A673 (cell line): ENCODE measurements at places on chromosomes 12 and 14.

- no peak for DNase-seq
Observed at GRCh38 chr12:31867292-31867691, 91.9 kb upstream of the RESF1 start.

GRCh38 chr12:89180496-89180895 is 171.8 kb downstream of the DUSP6 start:
- no peak for DNase-seq

DNA sequence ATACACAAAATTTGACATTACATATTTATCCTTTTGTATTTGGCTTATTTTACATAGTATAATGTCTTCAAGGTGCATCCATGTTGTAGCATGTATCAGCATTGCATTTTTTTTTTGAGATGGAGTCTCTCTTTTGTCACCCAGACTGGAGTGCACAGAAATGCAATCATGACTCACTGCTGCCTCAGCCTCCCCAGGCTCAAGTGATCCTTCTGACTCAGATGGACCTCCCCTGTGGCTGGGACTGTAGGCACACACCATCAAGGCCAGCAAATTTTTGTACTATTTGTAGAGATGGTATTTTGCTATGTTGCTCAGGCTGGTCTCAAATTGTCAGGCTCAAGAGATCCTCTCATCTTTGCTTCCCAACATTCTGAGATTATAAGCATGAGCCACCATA is 214.4 kb upstream of the ALG10B start:
- no peak for DNase-seq

DNA sequence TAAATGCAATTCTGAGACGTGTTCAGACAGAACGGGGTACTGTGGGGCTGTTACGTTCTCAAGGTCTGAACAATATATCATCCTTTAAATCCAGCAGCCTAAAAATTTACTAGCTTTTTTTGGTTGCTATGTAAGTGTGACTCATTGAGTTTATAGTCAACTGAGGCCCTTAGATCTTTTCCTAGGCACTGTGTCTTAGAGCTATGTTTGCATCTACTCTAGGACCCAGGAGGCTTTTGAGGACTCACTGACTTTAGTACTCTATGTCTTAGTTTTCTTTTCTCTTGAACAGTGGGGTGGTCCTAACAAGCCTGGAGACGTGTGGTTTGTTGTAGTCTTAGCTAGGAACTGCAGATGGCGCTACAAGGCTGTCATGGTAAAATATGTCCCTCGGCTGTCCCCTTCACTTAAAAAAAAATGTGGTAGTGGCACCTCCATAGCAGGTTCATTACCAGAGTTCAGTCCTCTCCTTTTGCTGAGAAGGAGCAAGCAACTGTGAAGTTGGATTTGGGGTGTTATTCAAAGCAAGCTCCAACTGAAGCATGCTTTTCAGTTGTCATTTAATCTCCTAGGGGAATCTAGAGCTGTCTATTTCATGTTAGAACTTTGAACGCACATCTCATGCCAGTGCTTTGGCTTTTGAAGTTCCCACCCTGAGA is 8.7 kb upstream of the SPATS2 start:
- DNase-seq, result peak; percentile 89

GRCh38 chr12:64650762-64651161 is 40.5 kb downstream of the RASSF3 start:
- DNase-seq, result no peak

GRCh38 chr14:45185100-45185814 is 49.5 kb downstream of the FANCM start:
- DNase-seq, result no peak

DNA sequence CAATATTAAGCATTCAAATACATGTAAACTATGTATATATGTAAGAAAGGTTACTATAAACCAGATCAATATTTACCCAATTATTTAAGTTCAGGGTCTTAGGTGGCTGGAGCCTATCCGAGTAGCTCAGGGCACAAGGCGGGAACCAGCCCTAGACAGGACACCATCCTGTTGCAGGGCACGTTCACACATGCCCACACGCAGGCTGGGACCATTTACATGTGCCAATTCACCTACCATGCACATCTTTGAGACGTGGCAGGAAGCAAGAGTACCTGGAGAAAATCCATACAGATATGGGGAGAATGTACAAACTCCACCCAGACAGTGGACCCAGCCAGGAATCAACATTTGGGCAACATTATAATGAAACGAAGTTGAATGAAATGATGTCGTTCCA is 263.0 kb upstream of the E2F7 start:
- DNase-seq, result no peak

DNA sequence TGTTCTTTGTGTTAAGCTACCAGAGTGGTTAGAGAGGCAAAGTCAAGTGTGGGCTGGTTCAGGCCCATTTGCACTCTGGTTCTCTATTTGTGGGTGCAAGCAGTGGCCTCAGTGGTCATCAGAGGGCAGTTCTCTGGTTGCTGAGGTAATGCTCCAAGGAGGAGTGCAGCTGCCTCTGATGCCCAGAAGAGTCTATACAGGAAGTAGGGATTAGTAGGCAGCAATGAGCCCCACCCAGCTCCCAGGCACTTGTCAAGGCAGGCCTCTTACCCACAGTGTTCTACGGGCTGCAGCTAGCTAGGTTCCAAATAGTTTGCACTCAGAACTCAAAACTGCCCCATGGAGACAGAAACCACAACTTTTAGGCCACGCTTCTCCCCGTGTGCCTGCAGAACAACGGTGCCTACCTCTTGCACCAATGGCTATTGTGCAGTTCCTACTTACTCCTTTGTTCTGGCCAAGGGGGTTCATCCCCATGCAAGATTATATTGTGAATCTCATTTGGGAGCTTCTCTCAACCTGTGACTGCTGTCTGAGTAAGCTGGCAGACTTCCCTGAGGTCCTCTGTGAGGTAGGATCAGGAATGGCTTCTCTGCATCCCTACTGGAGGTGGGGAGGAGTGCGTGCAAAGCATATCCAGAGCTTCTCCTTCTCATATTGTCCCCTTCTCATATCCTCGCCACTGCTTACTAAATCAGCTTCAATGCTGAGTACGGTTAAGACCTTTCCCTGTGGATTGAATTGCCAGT is 410.3 kb upstream of the LMO3 start:
- no peak for DNase-seq

- no peak for DNase-seq
Observed at GRCh38 chr14:105324871-105325270, 10.3 kb downstream of the PACS2 start.

- DNase-seq, result no peak
Observed at GRCh38 chr14:70711451-70711850, 69.7 kb downstream of the TTC9 start.

GRCh38 chr14:101476916-101477553 is 84.3 kb upstream of the DIO3 start:
- peak; percentile 10 for DNase-seq

GRCh38 chr12:13536219-13536910 is 339.8 kb downstream of the EMP1 start:
- DNase-seq, result no peak

- no peak for DNase-seq
Observed at GRCh38 chr14:22922294-22922693, 3.3 kb upstream of the RBM23 start.

DNA sequence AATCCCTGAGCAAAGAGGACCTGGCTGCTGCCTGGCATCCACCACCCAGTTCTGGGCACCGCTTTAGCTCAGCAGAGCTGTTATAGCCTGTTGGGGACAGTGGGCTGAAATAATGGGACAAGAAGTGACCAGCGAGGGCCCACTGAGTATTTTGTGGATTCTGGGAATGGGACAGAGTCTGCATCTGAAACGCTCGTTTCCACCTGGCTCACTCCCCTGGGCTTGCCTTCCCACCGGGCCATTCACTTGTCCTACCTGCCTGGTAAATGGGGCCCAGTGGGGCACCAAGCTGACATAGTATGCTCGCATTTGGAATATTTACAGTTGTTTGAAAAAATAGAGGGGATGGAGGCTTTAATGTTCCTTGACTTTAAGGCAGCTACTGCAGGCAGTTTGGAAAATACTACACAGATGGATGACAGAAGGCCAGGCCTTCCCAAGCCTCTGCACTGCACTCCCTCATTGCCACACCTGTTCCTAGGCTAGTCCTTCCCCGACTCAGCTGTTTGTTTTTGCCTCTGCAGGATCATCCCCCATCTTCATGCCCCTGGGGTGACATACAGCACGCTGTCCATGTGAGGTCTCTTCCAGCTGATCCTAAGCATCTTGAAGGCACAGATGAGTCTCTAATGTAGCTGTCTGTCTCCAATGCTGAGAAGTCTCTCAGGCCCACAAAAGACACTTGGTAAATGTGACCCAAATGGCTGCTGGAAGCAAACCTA is 61.3 kb upstream of the DICER1 start:
- DNase-seq, result no peak

DNA sequence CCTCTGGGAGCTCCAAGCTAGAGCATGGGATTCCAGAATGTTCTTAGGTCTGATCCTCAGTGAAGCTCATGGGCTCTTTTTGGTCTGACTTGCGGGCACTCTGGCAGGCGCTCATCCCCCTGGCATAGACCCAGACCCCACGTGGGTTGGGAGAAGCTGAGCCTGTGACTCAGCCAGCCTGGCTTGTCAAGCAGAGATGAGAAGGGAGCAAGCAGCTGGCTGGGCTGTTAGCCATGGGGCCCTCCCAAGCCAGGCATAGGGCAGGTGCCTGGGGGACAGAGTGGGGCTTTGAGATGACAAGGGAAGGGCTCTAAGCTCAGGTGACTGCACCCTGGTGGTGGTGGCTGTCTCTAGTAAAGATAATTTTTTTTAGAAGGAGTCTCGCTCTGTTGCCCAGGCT is 80.3 kb upstream of the NOS1 start:
- peak; percentile 39 for DNase-seq

GRCh38 chr12:122929148-122929538 is 33.2 kb upstream of the VPS37B start:
- no peak for DNase-seq

- no peak for DNase-seq
Observed at GRCh38 chr12:27272373-27273028, 28.4 kb downstream of the STK38L start.

GRCh38 chr12:14272956-14273912 is 92.2 kb upstream of the ATF7IP start:
- peak; percentile 58 for DNase-seq

GRCh38 chr14:52380294-52380693 is 66.2 kb downstream of the PTGER2 start:
- DNase-seq, result no peak

GRCh38 chr14:68312884-68313610 is 479.8 kb downstream of the ZFP36L1 start:
- no peak for DNase-seq

DNA sequence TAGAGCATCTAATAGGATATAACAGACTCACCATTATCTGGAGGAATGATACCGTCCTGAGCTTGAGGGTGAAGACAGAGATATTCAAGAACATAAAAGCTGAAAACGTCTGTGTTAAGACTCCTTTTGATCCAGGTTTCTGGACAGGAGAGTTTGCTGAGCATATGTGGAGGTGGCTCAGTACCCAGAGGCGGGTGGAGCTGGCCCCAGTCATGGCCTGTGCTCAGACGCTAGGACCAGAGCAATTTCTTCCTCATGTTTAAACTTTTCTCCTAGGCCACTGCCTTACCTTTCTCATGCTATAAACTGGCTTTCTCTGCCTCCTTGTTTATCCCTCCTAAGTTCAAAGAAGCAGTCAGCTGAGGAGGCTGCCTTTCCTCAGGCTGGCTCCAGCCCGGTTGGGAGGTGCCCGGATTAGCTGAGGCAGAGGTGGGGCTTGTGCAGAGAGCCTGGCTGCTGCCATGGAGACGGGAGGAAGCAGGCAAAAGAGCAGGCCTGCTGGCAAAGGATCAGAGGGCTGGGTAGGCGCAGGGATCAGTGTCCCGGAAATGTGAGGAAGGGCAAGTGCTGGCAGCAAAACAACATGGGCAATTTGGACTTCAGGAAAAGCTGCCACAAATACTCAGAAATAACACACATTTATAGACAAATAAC is 13.7 kb downstream of the COA8 start:
- peak; percentile 93 for DNase-seq

DNA sequence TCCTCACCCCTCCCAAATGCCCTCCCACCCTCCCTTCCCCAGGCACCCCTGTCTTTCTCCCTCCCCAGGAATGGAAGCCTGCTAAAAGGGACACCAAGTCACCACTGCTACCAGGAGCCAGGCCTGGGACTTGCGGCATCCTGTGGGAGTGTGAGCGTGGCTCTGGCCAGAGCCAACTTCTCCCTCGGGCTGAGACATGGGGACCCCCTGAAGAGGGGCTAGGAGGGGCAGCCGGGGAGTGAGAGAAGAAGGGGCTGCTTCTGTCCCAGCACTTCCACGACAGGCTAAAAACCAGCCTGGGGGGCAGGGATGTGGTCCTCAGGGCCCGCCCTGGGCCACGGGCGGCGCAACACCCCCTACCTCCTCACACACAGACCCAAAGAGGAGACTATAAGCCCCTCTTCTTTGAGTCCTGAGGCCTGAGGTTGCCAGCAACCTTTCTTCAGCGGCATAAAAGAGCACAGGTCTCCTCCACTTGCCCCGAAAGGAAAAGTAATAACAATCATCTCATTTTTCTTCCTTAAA is 278.9 kb downstream of the DPF3 start:
- no peak for DNase-seq

DNA sequence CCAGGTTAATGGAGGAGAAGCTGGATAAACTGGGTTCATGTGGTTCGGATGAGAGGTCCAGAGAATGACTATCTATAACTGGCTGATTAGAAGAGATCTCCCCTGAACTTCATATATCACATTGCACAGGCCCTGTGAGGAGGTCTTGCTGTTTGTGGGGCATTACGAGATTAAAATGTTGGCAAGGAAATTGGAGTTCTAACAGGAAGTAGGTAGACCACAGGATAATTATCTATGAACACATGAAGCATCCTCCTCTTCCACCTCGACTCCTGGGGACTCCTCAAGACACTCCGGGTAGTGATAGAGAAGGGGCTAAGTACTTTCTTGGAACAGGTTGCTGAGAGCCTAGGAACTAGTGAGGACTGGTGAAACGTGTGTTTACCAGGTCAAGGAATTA is 418.8 kb downstream of the KCNH5 start:
- DNase-seq, result peak; percentile 57

DNA sequence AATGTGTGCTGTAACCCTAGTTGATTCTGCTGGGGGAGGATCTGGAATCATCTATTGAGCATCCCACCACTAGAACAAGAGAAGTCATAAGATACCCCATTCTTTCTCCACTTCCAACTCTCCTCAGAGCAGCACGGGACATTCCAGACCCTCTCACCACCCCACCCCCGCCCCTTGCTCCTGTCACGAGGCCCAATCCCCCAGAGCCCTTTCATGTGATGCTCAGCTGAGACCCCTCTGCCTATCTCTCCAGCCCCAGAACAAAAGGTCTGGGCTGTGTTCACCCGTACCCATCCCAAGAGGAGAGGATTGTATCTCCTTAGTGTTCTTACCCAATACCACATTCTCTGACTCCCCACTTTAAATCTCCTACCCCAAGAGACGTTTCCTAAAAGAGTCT is 602 bp downstream of the PMEL start:
- no peak for DNase-seq

GRCh38 chr12:117363953-117364486 is 2.6 kb upstream of the NOS1 start:
- DNase-seq, result no peak

- peak; percentile 62 for DNase-seq
Observed at GRCh38 chr12:27841392-27841882, 61.4 kb upstream of the MANSC4 start.

- peak; percentile 68 for DNase-seq
Observed at GRCh38 chr12:91811481-91812287, 334.0 kb downstream of the BTG1 start.

- DNase-seq, result no peak
Observed at GRCh38 chr12:109760930-109761921, 47.6 kb downstream of the FAM222A start.
